H9 (cell line): ENCODE measurements at places on chromosomes 1 and 21. TPM values are rescaled to one million over a fixed set of nuclear protein-coding genes. Genes with fewer than 3 reads are reported as not detected.

GRCh38 chr1:162145280-162145965 is 75.9 kb downstream of the NOS1AP start:
- no peak overlapping the region for H3K27ac ChIP-seq
- no peak overlapping the region for H3K4me3 ChIP-seq
- H3K36me3 ChIP-seq, result no peaks in the 10 kb centered on the region; the same call in 1 of the 3 replicates
- DNase-seq, result no peak
- H3K4me1 ChIP-seq, result peaks cover 23% of the 10 kb centered on the region

DNA sequence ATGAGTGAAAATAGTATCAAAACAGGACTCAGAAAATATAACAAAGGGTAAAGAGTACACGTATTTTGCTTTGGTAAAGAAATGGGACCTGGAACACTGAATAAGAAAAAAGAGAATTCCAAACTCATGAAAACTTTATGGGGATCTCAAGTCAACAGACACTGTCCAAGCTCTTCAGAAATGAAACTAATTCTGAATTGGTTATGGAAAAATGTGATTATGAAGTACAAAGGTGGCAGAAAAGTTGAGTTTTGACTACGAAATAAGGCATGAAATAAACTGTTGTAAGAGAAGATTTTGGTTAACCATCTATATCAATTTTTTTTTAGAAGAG is 8.4 kb downstream of the EGLN1 start:
- H3K27me3 ChIP-seq, result peaks cover 4% of the 10 kb centered on the region; the same call in 1 of the 2 replicates
- no peak overlapping the region for H3K4me3 ChIP-seq
- no peaks in the 10 kb centered on the region for H3K4me1 ChIP-seq
- no peaks in the 10 kb centered on the region for H3K36me3 ChIP-seq
- DNase-seq, result no peak
- H3K27ac ChIP-seq, result no peak overlapping the region

DNA sequence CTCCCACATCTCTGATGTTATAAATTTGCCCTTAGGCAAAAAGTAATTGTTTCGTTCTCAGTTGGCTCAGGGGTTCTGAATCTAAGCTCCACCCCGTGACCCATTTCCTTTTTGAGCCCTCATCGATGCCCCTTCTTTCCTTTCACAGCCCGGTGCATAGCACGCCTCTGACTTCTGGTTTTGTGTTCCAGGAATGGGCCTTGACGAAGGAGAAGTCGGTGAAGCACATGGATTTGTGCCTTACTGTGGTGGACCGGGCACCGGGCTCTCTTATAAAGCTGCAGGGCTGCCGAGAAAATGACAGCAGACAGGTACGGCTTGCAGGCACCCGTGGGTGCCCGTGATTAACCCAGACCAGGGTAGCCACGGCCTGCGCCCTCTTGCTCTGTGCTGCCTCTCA is 151.9 kb downstream of the PGBD5 start:
- H3K27me3 ChIP-seq, result no peaks in the 10 kb centered on the region
- no peak for DNase-seq
- no peak overlapping the region for H3K4me3 ChIP-seq
- peaks cover 6% of the 10 kb centered on the region for H3K36me3 ChIP-seq

GRCh38 chr1:238777551-238777950 is 608.8 kb upstream of the CHRM3 start:
- H3K4me1 ChIP-seq, result no peaks in the 10 kb centered on the region
- H3K27me3 ChIP-seq, result no peaks in the 10 kb centered on the region
- H3K27ac ChIP-seq, result no peak overlapping the region
- H3K4me3 ChIP-seq, result no peak overlapping the region
- H3K36me3 ChIP-seq, result no peaks in the 10 kb centered on the region

The RGSL1 gene
- not detected in 2 replicates for total RNA-seq

- DNase-seq, result no peak
- no peaks in the 10 kb centered on the region for H3K4me1 ChIP-seq
- H3K36me3 ChIP-seq, result no peaks in the 10 kb centered on the region
- no peaks in the 10 kb centered on the region for H3K27me3 ChIP-seq
- H3K4me3 ChIP-seq, result no peak overlapping the region
Measured at GRCh38 chr21:26637201-26637745, 64.2 kb upstream of the CYYR1 start.

DNA sequence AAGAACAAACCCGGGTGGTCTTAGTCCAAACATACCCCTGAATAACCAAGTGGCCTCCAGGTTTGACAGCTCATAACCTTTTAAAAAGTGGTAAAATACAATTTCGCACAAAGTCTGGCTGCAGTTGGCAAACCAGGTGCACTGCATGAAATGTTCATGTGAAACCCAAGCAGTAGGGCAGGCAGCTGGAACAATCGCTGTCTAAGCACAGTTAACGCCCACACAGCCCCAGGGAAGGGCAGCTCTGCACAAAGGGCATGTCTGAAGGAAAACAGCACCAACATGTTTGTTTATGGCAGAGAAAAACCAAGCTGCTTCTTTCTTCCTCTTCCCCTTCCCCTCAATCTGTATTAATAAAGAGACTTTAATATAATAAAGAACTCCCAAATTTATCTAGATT is 49.5 kb downstream of the KIAA1614 start:
- H3K4me1 ChIP-seq, result no peaks in the 10 kb centered on the region
- H3K36me3 ChIP-seq, result peaks cover 40% of the 10 kb centered on the region
- no peak overlapping the region for H3K27ac ChIP-seq

- H3K27ac ChIP-seq, result no peak overlapping the region
- H3K4me1 ChIP-seq, result no peaks in the 10 kb centered on the region
- no peaks in the 10 kb centered on the region for H3K27me3 ChIP-seq
Measured at GRCh38 chr1:103333141-103333540, 192.4 kb upstream of the RNPC3 start.

GRCh38 chr1:168407832-168408538 is 127.3 kb downstream of the TBX19 start:
- peaks cover 2% of the 10 kb centered on the region; the same call in 2 of the 3 replicates for H3K36me3 ChIP-seq
- H3K27ac ChIP-seq, result no peak overlapping the region
- H3K4me3 ChIP-seq, result no peak overlapping the region
- no peaks in the 10 kb centered on the region for H3K27me3 ChIP-seq
- no peaks in the 10 kb centered on the region for H3K4me1 ChIP-seq
- DNase-seq, result no peak

The CBR3 gene
- total RNA-seq, result 1.9 and 2.4 TPM in 2 replicates

- H3K27ac ChIP-seq, result no peak within 1 kb of the TSS
- no peaks in the 10 kb centered on the region for H3K36me3 ChIP-seq
- no peaks in the 10 kb centered on the region for H3K4me1 ChIP-seq
- peak within 1 kb of the TSS; percentile 64 for H3K4me3 ChIP-seq
Measured at GRCh38 chr1:224615861-224616755, at the start of gene CNIH3. TSS of gene CNIH3 (plus strand) at chr1:224616317. CDS start at chr1:224617175, 858 bp downstream.

GRCh38 chr1:224014330-224014649 is 99.6 kb upstream of the FBXO28 start:
- no peaks in the 10 kb centered on the region for H3K4me1 ChIP-seq
- no peak for DNase-seq
- no peaks in the 10 kb centered on the region for H3K27me3 ChIP-seq

DNA sequence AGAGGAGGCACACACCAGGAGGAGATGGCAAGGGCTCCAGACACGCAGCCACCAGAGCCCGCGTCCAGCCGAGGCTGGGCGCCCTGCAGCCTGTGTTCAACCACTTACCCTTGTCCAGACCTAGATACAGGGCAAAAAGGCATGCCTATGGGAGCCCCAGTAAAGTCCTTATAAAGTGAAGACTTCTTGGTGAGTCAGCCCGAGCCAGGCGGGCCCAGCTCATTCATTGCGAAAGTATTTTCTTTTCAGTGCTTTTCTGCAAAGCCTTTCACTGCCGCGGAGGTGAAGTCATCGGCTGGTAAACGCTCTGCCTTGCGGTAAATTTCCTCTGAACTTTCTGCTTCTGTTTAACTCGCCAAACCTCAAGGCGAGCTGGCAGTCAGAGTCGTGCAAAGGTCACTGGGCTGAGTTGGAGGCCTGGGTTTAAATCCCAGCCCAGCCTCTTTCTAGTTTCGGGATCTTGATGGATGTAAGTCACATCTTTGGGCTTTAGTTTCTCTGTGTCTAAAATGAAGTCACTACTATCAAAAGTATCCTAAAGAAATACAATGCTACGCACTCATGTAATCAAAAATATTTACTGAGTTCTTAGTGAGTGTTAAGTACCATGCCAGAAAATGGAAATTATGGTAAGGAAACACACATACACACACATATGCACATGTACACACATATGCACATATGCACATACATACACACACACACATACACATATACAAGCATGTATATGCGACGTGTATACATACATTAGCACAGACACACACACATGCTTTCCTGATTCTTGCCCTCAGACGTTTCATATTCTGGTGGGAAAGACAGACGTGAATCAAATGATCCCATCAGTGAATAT is 54.7 kb upstream of the IFFO2 start:
- DNase-seq, result peak; percentile 68
- no peaks in the 10 kb centered on the region for H3K36me3 ChIP-seq
- H3K4me1 ChIP-seq, result peaks cover 4% of the 10 kb centered on the region; the same call in 1 of the 2 replicates
- H3K27me3 ChIP-seq, result no peaks in the 10 kb centered on the region
- H3K27ac ChIP-seq, result no peak overlapping the region
- H3K4me3 ChIP-seq, result no peak overlapping the region

The LRRC38 gene
- total RNA-seq, result 0.72 and 0.86 TPM in 2 replicates

The COL8A2 gene
- total RNA-seq, result 1.5 TPM in 2 replicates

The ATP5IF1 gene
- 257 and 275 TPM in 2 replicates for total RNA-seq

DNA sequence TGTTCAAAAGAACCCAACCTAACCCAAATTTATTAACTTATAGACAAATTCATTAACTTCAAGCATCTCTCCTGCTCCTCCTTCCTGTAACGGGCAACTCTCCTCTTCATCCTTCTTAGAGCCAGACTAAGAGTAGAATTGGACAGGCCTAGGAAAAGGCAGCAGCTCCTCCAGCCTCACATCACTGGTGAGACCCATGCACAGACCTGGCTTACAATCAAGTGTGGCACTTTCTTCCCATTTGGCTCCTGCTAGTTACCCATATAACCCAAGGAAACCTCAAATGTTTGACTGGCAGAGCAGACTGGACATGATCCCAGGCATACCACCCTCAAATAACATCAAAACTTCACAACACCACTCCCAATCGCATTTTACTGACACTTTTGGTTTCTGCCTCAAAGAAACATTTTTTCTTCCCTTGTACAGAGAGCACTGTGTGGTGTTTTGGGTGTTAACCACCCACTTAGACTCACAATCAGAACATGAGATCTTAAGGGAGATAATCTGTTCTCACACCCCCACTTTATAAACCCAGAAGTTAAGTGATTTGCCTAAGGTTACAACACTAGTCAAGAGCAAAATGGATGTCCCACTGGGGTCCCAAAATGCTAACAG is 101.4 kb downstream of the SIPA1L2 start:
- H3K4me1 ChIP-seq, result no peaks in the 10 kb centered on the region
- no peak overlapping the region for H3K4me3 ChIP-seq
- no peak for DNase-seq
- H3K27me3 ChIP-seq, result no peaks in the 10 kb centered on the region

- no peak overlapping the region for H3K27ac ChIP-seq
- DNase-seq, result no peak
- H3K27me3 ChIP-seq, result no peaks in the 10 kb centered on the region
- H3K4me3 ChIP-seq, result no peak overlapping the region
- H3K36me3 ChIP-seq, result no peaks in the 10 kb centered on the region; the same call in 1 of the 2 replicates
Measured at GRCh38 chr1:173100476-173101107, 49.9 kb upstream of the TNFSF18 start.

- no peak overlapping the region for H3K27ac ChIP-seq
- no peaks in the 10 kb centered on the region for H3K27me3 ChIP-seq
- H3K4me3 ChIP-seq, result no peak overlapping the region
- H3K36me3 ChIP-seq, result peaks cover 16% of the 10 kb centered on the region; the same call in 1 of the 2 replicates
- H3K4me1 ChIP-seq, result no peaks in the 10 kb centered on the region
Measured at GRCh38 chr1:152220166-152221163, 3.5 kb downstream of the HRNR start.

DNA sequence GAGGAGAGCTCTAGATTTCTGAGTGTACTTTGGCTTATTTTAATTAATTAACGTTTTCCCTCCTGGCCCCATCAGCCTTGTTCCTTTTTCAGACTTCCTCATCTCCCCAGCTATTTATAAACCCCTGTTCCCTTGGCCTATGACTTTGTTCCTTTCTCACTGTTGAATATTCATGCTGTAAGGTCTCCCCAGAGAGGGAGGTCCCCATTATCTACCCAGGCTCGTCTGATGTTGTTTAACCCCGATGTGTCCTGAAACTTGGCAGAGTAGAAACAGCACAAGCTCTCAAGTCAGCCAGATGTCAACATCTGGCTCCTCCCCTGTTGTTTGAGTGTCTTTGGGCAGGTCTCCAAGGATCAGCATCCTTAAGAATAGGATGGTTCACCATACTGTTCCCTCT is 153.6 kb downstream of the HIVEP3 start:
- H3K27me3 ChIP-seq, result no peaks in the 10 kb centered on the region
- H3K36me3 ChIP-seq, result no peaks in the 10 kb centered on the region
- H3K4me1 ChIP-seq, result no peaks in the 10 kb centered on the region
- H3K27ac ChIP-seq, result no peak overlapping the region
- no peak for DNase-seq

DNA sequence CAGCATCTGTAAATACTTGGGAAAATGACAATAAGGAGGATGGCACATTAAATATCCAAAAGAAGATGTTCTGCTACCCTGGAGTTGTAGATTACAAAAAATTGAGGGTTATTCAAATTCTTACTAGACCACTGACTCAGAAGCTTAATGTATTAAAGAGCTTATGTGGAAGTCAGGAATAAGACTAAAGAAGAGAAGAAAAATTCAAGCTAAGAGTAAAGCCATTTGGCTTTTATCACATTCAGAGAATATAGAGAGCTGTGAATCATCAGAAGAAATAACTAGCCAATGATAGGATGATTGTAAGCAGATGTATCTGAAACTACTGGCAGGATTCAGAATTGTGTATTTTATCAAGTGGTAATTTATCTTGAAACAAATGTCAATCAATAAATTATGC is 237.0 kb downstream of the TBX15 start:
- H3K4me3 ChIP-seq, result no peak overlapping the region
- no peak for DNase-seq
- no peak overlapping the region for H3K27ac ChIP-seq
- H3K27me3 ChIP-seq, result peaks cover 10% of the 10 kb centered on the region; the same call in 1 of the 2 replicates

The NTMT2 gene
- 0.28 TPM in 1 of 2 replicates, not detected in the other for total RNA-seq

The CDA gene
- total RNA-seq, result 6.5 and 7.0 TPM in 2 replicates

GRCh38 chr1:30515755-30516484 is 207.5 kb downstream of the MATN1 start:
- H3K4me3 ChIP-seq, result no peak overlapping the region
- no peaks in the 10 kb centered on the region for H3K27me3 ChIP-seq
- peak; percentile 21 for DNase-seq
- no peaks in the 10 kb centered on the region for H3K4me1 ChIP-seq
